ENCODE measurements at places on chromosomes 16 and 17.

GRCh38 chr17:28878981-28879380 is 18.6 kb downstream of the FLOT2 start:
- peak; percentile 52 for DNase-seq

DNA sequence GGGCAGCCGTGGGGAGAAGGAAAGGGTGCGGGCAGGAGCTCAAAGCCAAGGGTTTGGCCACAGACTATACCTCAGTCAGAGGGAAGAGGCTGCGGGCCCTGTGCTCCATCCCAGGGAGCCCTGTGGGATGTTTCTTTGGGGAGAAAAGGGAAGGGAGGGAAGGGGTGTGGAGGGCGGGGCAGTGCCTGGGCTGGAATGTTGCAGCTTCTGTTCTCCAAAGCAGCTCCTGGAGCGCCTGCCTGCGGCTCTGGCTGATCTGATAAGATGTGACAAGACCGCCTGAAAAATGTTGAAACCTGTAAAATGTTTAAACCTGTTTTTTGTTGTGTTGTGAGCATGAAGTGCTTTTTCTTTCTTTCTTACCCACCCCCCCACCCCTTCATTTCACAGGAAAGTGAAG is 32.8 kb downstream of the WNT3 start:
- DNase-seq: no peak

DNA sequence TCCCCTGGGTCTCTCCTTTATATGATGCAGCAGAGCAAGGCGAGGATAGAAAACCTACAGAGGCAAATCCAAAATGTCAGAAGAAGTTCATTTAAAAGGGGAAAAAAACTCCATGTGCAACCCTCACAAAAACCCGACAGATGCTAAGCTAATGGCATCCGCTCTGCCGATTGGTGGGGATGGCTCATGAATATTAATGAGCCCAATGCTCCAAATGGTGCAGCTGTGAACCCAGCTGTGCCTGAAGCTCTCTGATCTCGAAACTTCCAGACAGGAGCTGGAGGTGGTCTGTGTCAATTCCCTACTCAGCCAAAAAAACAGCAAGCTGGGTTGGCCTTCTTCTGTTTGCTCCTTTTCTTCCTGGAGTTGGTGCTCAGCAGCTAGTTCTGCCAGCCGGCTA is 15.5 kb downstream of the SNX11 start:
- DNase-seq: no peak

DNA sequence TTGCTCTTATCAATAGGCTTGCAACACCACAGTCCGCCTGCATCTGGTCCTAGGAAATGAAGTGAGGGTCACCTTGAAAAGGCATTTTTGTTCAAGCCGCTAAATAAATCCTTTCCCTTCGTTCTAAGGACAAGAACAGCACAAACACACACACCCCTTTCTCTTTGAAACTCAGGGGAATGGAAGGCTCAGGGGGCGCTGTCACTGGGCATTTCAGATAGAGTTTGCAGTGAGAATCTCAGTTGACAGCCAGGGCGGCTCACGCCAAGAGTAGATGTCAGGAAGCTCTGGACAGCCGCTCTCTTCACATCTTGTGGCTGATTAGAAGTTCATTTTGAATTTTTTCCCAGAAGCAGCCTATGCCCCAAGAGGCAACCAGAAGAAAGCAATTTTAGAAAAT is 39.8 kb downstream of the ABAT start:
- DNase-seq: no peak

GRCh38 chr17:44108440-44109311 is 14.8 kb downstream of the HDAC5 start:
- no peak for DNase-seq

DNA sequence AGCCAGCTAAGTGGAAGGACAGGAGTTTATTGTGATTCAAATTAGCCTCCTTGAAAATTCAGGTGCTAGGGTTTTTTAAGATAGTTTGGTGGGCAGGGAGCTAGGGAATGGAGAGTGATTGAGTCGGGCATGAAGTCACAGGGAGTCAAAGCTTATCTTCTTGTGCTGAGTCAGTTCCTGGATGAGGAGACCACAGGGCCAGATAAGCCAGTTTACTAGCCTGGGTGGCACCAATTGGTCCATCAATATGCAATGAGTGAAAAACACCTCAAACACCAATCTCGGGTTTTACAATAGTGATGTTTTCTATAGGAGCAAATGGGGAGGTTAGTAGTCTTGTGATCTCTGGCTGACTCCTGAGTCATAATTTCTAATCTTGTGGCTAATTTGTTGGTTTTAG is 165.1 kb downstream of the ABCC12 start:
- DNase-seq: no peak

DNA sequence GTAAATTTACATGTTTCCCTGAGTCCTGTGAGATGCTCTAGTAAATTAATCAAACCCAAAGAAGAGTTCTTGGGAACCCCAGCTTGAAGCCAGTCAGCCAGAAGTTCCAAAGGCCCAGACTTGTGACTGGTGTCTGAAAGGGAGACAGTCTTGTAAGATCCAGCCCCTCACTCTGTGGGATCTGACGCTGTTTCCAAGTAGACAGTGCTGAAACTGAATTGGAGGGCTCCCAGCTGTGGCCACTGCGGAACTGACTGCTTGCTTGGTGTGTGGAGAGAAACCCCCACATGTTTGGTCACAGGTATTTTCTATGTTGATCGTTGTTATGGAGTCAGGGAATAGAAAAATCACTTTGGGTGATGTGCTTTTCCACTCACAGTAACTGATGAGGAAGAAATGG is 5.5 kb upstream of the CDRT4 start:
- DNase-seq: no peak

DNA sequence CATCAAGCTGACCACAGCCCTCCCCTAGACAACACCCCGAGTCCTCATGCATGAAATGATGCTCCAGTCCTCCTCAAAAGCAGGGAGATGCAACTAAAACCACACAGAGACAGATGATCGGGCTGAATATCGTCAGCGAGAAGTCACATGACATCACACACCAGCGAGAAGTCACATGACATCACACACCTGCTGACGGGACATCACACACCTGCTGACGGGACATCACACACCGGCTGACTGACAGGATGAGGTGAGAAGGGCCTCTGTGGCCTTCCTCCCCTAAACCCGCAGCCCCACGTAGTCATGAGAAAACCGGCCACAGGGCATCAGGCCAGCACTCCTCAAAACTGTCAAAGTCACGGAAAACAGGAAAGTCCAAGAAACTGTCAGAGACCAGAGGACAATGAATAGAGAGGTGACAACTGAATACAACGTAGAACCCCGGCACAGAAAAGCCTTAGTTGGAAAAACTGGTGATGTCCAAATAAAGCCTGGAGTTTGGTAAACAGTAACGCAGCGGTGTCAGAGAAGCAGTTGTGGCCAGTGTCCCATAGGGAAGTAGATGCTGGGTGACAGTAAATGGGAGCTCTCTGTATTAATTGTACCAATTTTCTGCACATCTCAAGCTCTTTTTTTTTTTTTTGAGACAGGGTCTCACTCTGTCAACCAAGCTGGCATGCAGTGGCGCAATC is 14.3 kb downstream of the LITAF start:
- no peak for DNase-seq

DNA sequence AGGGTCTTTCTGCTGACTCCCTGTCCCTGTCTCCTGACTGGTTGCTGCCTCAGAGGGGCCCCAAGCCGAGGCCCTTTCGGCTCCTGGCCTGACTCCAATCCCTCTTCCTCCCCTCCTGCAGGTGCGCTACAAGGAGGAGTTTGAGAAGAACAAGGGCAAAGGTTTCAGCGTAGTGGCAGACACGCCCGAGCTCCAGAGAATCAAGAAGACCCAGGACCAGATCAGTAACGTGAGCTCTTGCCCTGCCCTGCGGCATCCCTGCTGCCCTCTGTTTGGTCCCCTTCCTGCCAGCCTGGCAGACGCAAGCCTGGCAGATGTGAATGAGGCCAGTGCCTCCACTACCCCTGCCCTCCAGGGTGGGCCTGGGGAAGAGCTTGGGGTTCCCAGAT is 27.1 kb upstream of the LASP1NB start:
- no peak for DNase-seq

GRCh38 chr17:56903560-56903959 is 10.3 kb downstream of the TRIM25 start:
- no peak for DNase-seq

DNA sequence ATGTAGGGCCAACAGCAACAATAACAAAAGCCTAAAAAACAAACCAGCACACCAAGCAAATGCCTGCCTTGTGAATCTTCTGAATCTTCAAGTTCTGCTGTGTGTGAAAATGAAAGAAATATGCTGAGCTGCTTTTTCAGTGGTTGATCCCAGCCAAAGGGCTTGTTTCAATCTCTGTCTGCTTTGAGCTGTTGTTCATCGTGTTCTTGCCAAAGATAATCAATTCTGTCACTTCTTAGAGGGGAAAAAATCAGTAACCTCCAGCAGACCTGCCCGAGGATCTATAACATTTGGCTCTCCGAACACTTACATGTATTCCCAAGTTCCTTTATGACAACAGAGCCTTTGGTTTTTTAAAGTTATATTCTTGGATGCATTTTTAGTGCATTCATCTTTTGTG is 65.9 kb downstream of the VPS35L start:
- no peak for DNase-seq

DNA sequence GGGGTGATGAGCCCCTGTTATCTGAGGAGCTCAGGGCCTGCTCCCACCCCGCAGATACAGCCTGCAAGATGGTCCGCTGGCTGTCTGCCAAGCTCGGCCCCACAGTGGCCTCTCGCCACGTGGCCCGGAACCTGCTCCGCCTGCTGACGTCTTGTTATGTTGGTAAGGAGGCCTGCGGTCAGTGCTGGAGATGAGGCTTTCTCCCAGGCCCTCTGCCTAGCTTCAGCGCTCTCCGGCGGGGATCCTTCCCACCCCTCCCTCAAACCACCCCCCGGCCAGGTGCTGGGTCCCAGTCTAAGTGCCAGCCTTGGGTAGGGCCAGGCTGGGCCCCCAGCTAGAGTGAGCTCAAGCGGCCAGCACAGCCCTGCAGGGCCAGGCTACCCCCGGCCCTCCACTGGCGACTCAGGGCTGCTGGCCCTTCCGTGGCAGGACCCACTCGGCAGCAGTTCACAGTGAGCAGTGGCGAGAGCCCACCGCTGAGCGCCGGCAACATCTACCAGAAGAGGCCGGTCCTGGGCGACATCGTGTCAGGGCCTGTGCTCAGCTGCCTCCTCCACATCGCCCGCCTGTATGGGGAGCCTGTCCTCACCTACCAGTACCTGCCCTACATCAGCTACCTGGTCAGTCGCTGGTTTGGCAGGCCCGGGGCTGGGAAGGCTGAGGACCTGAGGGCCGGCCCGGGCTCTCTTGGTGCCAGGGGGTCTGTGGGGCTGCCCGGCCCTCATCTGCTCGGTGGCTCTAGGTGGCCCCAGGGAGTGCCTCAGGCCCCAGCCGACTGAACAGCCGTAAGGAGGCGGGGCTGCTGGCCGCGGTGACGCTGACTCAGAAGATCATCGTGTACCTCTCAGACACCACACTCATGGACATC is 6.1 kb downstream of the WDR81 start:
- no peak for DNase-seq

DNA sequence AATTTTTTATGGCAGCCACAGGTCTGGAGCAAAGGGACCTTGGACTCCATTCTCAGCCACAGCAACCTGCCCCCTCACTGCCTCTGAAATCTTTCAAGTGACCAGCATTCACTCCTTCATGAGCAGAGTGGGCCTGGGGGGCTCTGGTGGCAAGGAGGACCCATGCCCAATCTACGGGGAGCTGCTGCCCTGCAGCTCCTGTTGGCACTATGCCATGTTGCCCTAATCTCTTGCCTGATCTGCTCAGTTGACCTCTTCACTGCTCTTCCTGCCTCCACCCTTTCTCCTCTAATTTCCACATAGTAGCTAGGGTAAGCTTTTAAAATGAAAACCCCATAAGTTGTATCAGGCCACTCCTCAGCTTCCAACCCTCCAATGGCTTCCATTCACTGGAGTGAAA is 2.9 kb upstream of the PRKCB start:
- DNase-seq: no peak

GRCh38 chr17:28812091-28812747 is 30.4 kb downstream of the FAM222B start:
- DNase-seq: peak; percentile 99

GRCh38 chr17:35322749-35323148 is 50.7 kb downstream of the SLFN11 start:
- DNase-seq: no peak

- no peak for DNase-seq
These were observed 68.6 kb upstream of the ZFHX3 start for GRCh38 chr16:73116576-73116975.

GRCh38 chr17:55784666-55785065 is 33.8 kb downstream of the PCTP start:
- DNase-seq: no peak

DNA sequence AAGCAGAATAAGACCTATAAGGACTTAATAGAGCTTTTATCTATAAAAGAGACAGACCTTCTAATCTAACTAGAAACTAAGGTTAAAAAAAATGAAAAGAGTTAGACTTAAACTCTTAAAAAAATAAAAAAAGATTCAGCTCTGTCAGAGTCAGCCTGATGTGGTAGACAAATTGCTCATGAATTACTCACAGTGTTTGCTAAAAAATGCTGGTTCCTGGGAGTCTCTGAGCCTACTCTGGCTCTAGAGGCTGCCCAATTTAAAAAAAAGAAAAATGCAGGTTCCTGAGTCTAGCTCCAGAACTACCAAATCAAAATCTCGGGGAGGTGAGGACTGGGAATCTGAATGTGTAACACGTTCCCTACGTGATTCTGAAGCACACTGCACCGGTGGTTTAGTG is 18.1 kb downstream of the SOST start:
- no peak for DNase-seq

DNA sequence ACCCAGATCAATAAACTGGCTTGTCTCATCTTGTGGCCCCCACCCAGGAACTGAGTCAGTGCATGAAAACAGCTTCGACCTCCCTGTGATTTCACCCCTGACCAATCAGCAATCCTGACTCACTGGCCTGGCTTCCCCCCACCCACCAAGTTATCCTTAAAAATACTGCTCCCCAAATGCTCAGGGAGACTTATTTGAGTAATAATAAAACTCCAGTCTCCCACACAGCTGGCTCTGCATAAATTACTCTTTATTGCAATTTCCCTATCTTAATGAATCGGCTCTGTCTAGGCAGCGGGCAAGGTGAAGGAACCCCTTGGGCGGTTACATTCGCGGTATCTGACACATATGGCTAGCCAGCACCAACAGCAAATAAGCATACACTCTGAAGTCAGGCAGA is 9.8 kb upstream of the RABEP1 start:
- no peak for DNase-seq

GRCh38 chr16:84759906-84760305 is 59.9 kb upstream of the CRISPLD2 start:
- no peak for DNase-seq

DNA sequence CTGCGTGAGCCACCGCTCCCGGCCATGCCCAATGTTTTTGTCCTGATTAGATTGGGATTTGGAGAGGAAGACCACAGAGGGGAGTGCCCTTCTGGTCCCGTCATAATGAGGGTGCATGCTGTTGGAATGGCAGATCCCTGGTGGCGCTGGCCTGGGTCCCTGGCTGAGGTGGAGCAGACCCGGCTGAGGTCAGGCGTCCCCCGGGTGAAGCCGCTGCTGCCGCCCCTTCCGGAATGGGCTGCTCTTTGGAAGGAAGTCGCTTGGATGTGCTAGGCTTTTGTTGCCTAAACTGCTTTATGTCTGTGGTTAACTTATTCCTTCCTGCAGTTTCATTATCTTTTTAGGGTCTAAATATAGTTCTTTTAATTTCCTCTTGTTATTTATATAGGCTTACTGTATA is 120.3 kb upstream of the CHMP6 start:
- DNase-seq: no peak

GRCh38 chr17:63707151-63707550 is 7.2 kb upstream of the LIMD2 start:
- DNase-seq: no peak

Measured in NCI-H526 (cell line).